Activated CD4-positive, alpha-beta T cell treated with anti-CD3 and anti-CD28 coated beads for 36 hours (primary cell): ENCODE measurements at places on chromosomes 3 and 15. TPM values are rescaled to one million over a fixed set of nuclear protein-coding genes. Genes with fewer than 3 reads are reported as not detected.

DUOXA1 gene
- 0.19 TPM for total RNA-seq

ZBED2 gene
- 313 TPM for total RNA-seq

LDHAL6B gene
- total RNA-seq, result not detected

AGTR1 gene
- total RNA-seq, result not detected

THRB gene
- total RNA-seq, result not detected

PPM1L gene
- 2.4 TPM for total RNA-seq

RTP4 gene
- 3.1 TPM for total RNA-seq

CHST2 gene
- total RNA-seq, result 5.1 TPM

DAZL gene
- total RNA-seq, result not detected

RTP1 gene
- not detected for total RNA-seq

GRCh38 chr15:44366971-44367370, 60.5 kb upstream of the CTDSPL2 start:
- no peak for DNase-seq

DNA sequence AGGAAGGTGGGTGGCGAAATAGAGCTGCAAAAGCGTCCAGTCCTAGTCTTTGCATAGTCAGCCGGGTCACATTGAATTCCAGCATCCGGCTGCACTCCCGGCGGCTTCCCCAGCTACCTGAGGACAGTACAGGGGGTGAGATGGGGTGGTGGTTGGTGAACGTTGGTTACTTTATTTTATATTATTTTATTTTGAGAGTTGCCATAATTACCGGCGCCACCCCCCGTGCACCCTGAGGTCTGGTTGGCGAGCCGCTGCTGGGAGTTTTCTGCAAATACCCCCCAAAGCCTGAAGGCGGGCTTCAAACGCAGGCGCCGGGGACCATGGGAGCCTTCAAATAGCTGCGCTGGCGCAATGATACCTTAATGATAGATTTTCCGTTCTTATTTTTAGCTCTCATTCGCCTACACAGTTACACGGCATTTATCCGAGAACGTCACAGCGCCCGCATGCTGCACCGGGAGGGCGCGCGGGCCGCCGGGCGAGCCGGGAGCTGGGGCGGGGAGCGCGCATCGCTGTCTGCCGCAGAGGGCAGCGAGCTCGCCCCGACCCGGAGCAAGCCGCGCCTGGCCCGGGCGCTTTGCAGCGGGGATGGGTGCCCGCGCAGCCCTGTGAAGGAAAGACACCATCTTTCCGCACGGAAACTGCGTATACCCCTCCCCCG, 756 bp upstream of the RASGRF1 start:
- DNase-seq, result peak; percentile 61

- DNase-seq, result no peak
Measured at GRCh38 chr3:52483577-52484381, 11.4 kb upstream of the STAB1 start.

- DNase-seq, result no peak
Measured at GRCh38 chr3:172159962-172160538, 120.7 kb downstream of the FNDC3B start.

GRCh38 chr3:159616234-159616825, 372.3 kb upstream of the IL12A start:
- DNase-seq, result no peak

GRCh38 chr15:94015324-94015723, 216.0 kb upstream of the MCTP2 start:
- DNase-seq, result no peak

DNA sequence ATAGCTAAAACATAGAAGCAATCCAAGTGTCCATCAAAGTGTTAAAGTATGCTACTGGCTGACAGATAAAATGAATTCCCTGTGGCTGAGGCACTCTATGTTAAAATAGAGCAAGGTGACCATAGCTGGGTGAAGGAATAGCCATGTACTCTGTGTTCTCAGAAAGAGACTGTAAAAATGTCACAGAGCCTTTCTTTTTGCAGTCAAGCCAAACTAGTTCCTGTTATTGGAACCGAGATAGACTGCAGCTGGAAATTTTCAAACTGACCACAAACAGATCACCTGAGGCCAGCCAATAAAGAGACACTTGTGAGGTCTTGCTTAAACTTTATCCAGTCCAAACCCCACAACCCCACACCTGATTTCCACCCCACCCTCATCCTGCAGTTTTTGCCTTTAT, 422.8 kb upstream of the NAALADL2 start:
- DNase-seq, result no peak

DNA sequence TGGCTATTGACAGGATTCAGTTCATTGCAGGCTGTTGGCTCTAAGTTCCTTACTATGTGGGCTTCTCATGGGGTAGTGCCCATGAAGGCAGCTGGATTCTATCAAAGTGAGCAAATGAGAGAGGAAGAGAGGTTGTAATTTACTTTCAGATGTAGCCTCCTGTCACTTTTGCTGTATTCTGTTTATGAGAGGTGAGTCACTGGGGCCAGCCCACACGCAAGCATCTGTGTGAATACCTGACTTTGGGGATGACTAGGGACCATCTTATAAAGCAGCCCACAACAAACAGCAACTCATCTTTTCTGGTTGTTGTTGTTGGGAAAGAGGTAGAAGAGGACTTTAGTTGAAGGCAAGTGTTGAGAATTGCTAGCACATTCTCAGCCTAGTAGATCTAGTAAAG, 506.3 kb upstream of the GRM7 start:
- no peak for DNase-seq

DNA sequence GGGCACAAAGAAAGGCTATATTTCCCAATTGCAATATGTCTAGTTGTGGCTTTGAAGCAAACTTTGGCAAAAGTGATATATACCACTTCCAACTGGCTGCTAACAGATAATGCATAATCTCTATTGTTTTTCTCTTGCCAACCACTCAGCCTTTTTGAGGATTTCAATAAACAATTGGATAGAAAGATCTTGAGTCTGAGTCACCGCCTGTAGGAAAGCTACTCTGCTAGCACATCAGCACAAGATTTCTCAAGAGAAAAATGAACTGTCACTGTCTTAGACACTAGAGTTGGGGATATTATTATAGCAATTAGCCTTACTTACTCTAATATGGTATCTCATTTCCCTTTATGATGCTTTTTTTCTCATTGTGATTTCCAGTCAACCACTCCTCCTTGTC, 119.7 kb downstream of the SST start:
- no peak for DNase-seq

- no peak for DNase-seq
Measured at GRCh38 chr3:118501152-118501551, 533.5 kb downstream of the IGSF11 start.

DNA sequence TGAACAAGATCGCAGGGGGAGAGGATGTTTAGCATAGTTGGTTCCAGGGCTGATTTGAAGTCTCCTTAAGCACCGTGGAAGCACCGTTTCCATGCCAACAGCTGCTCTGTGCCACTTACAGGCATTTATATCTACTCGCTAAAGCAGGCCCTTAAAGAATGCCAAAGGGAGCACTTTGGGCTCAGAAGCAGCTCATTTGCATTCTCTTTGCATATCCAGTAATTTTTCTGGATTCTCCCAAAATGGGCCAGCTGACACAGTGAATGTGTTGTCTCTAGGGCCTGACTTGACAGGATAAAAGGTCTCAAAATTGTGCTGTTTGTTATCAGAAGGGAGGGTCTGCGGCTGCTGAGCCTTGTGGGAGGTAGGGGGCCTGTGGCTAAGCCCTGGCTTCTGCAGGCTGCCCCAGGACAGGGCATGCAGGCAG, 138.6 kb downstream of the FBLN2 start:
- DNase-seq, result no peak

- DNase-seq, result no peak
Measured at GRCh38 chr3:71183549-71183948, 400.0 kb downstream of the FOXP1 start.

- DNase-seq, result no peak
Measured at GRCh38 chr15:85333132-85333831, 47.1 kb upstream of the AKAP13 start.

DNA sequence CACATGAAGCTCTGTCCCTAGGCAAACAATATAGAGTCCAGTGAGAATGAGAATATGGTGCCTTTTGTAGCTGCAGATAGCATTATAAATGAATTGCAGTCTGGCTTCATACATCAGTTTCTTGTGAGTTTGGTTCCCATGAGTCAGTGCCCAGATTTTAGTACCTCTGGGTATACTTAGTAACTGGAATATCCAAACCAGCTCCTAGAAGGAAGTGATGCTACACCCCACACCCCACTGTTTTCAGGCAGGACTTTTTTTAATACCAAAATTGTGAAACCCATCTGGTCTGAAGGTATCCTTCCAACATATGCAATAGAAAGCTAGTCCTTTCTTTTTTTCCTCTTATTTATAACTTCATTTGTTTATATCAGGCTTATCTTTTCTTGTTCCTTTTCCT, 42.1 kb upstream of the FOXP1 start:
- DNase-seq, result no peak

DNA sequence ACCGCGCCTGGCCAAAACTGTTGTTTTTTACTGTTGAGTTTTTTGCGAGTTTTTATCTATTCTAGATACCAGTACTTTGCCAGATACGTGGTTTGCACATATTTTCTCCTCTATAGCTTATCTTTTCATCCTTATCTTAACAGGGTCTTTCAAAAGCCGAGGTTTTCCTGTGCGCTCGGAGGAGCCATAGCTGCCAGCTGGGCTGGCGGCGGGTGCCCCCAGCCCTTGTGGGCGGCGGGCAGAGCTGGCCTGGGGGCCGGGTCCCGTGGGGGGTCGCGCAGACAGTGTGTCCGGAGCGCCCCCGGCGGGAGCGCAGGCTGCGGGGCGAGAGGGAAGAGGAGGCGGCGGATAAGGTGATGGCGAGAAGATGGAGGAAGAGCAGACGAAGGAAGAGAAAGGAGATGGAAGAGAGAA, 11.1 kb upstream of the EIF4A2 start:
- DNase-seq, result no peak

DNA sequence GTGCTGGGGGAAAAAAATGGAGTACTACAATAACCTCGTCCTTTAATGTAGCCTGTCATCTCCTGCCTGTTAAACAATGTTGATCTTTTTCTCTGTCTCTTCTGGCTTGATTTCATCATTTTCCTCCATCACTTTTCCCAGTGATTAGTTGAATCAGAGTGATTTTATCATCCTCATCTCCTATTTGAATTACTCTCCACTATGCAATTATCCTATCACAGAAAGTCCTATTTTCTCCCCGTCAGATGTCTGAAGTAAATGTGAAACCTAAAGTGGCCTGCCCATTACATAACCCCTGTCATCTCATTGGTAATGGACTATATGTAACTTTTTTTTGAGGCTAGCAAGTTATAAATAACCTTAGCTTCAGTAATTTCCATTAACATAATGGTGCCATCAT, 201.8 kb downstream of the CACNA2D3 start:
- no peak for DNase-seq

- no peak for DNase-seq
Measured at GRCh38 chr3:4030624-4031023, 231.4 kb downstream of the LRRN1 start.

GRCh38 chr3:146214493-146214892, 36.4 kb downstream of the PLSCR4 start:
- DNase-seq, result no peak

DNA sequence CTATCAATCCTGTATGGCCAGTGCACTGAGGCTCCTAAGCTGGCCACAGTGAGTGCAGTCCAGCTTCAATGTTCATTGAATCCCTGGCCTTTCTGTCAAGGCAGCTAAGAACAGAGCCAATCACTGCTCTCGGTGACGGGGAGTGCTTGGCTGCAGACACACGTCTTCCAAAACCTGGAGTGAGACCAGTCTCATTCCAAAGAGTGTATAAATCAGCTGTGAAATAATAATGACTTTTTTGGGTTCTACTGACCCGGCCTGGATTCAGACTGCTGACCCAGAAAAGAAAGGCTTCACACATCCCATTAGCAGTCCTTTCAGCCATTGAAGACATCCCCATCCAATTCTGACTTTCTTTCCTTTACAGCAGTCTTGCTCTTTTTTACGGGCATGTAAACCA, 665.5 kb downstream of the GBE1 start:
- no peak for DNase-seq

- peak; percentile 18 for DNase-seq
Measured at GRCh38 chr15:78396976-78397375, 41.0 kb upstream of the IREB2 start.

GRCh38 chr3:65617787-65618186, 420.9 kb downstream of the MAGI1 start:
- DNase-seq, result no peak

- no peak for DNase-seq
Measured at GRCh38 chr3:192830291-192831110, 87.2 kb downstream of the MB21D2 start.
